ENCODE measurements at places on chromosomes 4 and X.

DNA sequence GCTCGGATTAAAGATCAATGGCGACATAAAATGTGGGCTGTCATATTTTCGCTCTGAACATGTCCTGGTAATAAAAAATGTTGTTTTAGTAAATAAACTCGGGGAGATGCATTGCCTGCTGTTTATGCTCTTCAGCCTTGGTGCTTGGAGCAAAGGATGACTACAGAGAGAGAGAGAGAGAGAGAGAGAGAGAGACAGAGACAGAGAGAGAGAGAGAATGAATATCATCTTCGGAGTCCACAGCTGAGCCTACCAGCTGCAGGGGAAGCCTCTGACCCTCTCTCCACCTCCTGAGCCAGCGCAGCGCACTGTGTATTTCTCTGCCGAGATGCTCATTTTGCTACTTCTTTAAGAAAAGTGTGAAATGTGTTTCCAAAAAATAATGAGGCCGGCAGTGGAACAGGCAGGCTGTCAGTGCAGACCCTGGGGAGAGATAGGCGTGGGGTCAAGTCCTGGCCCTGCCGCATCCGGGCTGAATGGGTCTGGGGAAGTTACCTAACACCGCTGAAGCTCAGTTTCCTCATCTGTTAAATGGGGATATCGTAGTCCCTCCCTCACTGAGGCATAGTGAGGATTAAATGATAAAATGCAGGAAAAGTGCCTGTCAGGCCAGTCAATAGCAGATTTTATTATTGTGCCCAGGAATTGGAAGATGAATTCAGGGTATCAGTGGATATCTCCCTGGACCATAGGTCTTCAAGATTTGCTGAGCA, 58.5 kb upstream of the LGI2 start:
- no peak for DNase-seq

GRCh38 chr4:139875411-139875825, 209.8 kb downstream of the MGST2 start:
- no peak for DNase-seq

GRCh38 chr4:12041828-12042227, 613.1 kb upstream of the HS3ST1 start:
- DNase-seq: no peak

DNA sequence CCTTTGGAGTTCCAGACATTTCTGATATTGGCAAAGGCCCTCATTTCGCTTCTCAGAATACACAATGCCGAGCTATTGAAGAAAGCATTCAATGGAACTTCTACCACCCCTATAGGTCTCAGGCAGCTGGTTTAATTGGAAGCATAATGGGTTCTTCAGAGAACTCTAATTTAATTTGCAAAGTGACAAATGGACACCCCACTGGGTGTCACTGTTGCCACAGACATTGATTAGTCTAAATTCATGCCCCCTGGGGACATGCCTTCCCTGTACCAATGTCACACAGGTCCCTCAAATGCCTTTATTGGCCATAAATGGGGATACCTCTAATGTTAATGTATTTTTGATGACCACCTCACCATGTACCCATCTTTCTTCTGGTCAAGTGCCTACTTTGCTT, 22.9 kb upstream of the TMEM255A start:
- DNase-seq: no peak

DNA sequence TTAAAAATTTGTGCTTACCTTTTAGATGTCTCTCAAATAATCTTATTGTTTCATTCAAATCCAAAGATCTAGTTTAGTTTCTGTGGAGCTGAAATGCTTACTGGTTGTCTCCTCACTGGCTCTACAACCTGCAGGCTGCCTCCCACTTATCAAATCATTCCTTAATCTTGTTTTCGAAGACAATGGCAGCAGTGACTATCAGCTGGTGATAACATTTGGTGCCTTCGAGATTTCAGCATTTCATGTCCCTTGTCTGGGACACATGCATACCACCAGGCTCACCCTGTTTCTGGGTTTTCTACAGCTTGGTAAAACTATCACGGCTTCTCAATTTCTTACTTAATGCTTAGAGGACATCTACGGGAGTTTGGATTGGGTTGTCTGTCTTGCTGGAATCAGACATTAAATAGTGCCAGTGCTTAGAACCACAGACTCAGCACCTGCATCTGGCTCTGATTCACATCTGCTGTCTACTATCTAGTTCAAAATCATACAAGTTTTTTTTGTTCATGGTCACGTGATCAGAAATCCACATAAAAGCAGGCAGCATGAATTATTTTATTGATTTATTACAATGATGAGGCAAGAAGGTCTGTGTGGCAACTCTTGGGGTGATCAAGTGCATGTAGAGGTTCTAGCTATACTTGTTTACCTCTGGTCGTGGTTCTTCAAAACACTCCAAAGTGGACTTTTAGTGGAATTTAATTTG, 32.0 kb upstream of the SMARCAD1 start:
- DNase-seq: no peak

- DNase-seq: no peak
These were observed 4.7 kb downstream of the BLTP1 start for GRCh38 chr4:122156819-122157218.

DNA sequence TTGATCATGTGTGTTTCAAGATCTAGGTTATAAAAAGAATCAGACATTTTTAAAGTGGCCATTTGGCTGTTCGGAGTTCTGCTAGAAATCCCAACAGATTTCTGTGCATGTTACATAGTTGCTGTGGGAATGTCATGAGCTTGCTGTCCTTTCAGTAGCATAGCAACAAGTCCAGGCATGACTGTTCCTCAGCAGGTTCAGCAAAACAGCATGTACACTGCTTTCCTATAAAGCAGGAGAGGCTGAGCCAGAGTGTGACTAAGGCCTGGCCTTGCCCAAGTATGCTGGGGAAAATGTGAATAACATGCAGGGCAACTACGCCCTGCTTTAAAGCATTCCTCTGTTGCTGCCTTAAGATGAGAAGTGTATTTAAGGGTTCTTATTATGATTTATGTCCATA, 217.1 kb upstream of the SMIM31 start:
- no peak for DNase-seq

GRCh38 chr4:7774301-7775294, 165.1 kb downstream of the AFAP1 start:
- no peak for DNase-seq

- DNase-seq: no peak
These were observed 2095.9 kb downstream of the ARAP2 start for GRCh38 chr4:34148322-34148908.

DNA sequence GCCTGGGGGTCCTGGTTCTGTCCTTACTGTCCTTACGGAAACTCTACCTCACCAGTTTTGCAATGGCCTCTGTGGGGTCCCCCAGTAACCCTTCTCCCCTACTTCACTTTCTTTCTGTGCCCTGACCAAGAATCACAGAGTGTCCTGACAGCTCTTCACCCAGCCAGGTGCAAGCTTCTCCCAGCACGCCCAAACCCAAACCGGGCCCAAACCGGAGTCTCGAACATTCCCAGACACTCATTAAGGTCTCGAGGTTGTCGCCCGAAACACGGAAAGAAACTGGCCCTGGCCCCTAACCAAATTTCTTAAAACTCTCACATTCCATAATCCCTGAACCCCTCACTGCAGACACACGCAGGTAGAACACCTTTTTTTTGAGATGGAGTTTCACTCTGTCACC, 19.1 kb downstream of the TRIML1 start:
- no peak for DNase-seq

GRCh38 chrX:17012465-17012864, 66.0 kb downstream of the REPS2 start:
- no peak for DNase-seq

- no peak for DNase-seq
These were observed 2.3 kb upstream of the XPNPEP2 start for GRCh38 chrX:129736491-129736890.

GRCh38 chr4:184796906-184797305, 28.9 kb downstream of the ACSL1 start:
- DNase-seq: no peak

Data from activated T-helper 1 cell treated with anti-CD3 and anti-CD28 coated beads, Interleukin-2, amount 50 U/mL, for 16 hours (primary cell).